H9 (cell line): ENCODE measurements at places on chromosomes 16 and 17.
A peak's percentile ranks its signal among the peaks of the same experiment; 100 is the strongest.

DNA sequence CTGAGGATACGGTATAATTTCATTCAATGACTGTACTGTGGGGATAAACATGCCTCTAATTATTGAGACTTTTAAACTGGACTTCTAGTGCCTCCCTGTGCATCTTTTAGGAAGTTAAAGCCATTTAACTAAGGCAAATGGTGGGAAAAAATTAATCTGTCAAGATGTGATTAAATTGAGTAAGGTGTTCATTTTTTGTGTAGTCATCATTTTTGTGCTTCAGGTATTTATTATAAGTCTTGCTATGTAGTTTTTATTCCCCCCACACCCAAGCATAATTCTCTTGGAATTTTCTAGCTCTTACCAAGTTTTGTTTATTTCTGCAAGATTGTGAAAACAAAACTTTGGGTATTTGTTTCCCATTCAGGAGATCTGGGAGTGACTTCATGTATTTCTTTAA lies 10.2 kb downstream of the TAF15 start:
- DNase-seq: no peak

DNA sequence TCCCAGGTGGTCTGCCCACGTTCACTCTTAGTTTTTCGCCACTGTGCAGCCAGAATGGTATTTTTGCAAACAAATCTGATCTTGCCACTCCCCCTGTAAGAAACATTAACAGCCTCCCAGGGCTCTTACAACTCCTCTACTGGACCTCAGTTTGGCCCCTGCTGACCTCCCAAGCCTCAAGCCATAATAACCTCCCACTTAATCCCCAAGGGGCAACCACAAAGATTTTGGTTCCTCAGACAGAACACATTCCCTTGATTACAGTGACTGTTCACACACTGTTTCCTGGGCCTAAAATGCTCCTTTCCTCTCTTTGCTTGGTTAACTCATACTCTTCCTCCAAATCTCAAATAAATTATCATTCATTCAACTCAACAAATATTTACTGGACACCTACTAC lies 21.5 kb upstream of the CD300E start:
- no peak for DNase-seq

- DNase-seq: no peak
Observed at GRCh38 chr17:33832262-33832661, 422.8 kb upstream of the CCL2 start.

DNA sequence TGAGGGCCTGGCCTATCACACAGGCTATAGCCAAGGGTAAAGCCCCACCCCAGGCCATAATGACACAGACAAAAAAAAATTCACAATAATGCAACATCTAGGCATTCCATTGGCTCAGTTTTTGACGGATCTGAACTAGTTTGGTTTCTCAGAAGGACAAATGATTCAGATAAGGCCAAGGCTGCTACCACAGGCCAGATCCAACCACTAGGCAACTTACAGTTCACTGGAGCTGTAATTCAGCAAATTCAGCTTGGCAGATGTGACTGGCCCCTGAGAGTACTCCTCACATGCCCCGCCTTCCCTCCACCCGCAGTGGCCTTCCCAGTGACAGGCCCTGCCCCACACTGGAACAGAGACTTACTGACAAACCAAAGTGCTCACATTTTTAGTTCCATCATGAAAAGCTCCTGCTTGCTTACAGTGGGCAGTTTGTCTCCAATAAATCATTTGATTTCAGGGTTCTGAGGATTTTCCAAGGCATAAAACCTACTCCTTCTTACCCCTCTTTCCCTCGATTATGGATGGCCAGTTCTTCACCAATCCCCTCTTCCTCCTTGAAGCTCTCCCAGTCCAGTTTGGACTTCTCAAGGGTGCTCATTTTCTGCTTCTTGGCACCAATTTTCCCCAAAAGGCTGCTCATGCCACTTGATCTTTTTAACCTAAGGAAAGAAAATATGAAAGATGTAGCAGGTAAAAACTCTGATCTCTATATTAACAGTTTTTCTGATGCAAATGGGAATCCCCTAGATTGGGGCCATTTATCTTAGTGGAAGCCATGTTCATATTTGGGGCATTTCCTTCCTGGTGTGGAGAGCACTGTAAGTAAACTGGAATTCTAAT lies 53.3 kb upstream of the BCAR1 start:
- no peak for DNase-seq

DNA sequence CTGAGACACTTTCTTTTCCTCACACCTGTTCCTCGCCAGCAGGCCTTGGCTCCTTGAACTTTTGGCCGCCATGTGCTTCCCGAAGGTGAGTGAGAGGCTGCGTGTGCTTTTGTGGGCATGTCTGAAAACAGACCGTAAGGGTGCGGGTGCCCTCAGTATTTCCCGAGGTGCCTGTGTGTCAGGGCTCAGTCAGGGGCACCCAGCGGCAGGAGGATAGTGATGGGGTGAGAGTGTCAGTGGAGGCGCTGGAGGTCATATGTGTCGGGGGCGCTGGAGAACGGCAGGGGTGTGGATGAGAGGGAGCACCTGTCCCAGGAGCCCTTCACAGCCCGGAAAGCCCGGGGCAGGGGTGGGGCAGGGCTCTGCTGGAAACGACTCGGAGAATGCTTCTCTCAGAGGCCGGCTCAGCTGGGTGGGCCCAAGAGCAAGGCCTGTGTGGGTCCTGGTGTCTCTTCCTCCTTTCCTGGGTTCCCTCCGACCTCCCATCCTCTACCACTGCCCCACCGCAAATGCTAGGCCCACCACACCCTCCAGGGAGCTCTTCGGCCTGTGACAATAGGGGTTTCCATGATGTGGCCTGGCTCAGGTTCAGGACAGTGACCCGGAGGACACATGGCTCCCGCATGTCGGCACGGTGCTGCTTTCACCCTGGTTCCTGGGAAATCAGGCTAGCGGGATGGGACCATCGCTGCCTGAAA lies 451 bp downstream of the IL32 start:
- DNase-seq: no peak

GRCh38 chr17:8140065-8141029 lies 11.9 kb downstream of the PER1 start:
- peak; percentile 34 for DNase-seq

GRCh38 chr16:4360538-4361021 lies 9.5 kb upstream of the PAM16 start:
- peak; percentile 68 for DNase-seq

GRCh38 chr16:48963306-48963705 lies 318.3 kb downstream of the CBLN1 start:
- DNase-seq: no peak
